ENCODE measurements at places on chromosomes 16 and 17.

DNA sequence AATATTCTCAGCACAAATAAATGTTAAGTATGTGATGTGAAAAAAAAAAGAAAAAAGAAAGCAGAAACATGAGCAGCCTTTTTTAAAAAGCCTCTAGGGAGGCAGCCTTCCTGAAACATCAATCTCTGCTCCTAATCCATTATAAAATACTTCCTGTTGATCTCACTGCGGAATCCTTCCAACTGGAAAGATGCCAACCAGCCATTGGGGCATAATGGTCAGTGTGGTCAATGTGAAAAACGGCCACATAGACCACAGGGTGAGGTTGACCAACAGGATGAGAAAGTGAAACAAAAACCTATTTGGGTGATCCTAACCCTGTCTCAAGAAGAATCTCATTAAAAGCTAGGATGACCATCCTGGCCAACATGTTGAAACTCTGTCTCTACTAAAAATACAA, 26.1 kb upstream of the ABCA8 start:
- DNase-seq: no peak

GRCh38 chr17:65898651-65899050, 293.3 kb downstream of the CEP112 start:
- DNase-seq: no peak

DNA sequence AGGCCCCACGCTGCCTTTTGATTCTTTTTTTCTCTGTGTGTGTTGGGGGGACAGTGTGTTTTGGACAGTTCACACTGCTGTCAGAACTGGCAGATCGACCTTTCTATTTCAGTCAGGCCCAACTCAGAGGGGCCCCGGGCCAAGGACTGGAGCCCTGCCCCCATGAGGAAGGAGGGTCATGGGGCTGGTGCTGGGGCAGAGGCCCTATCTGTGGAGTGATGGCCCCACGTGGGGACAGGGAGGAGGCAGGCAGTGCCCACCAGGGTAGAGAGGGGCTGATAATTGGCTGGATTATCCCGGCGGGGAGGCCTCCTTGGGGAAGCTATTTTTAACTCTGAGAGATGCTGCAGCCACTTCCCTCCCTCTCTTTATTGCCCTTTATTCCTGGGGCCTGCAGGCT, 5.7 kb upstream of the KCNJ12 start:
- no peak for DNase-seq

GRCh38 chr17:50055055-50055425, 870 bp upstream of the ITGA3 start:
- peak; percentile 50 for DNase-seq

DNA sequence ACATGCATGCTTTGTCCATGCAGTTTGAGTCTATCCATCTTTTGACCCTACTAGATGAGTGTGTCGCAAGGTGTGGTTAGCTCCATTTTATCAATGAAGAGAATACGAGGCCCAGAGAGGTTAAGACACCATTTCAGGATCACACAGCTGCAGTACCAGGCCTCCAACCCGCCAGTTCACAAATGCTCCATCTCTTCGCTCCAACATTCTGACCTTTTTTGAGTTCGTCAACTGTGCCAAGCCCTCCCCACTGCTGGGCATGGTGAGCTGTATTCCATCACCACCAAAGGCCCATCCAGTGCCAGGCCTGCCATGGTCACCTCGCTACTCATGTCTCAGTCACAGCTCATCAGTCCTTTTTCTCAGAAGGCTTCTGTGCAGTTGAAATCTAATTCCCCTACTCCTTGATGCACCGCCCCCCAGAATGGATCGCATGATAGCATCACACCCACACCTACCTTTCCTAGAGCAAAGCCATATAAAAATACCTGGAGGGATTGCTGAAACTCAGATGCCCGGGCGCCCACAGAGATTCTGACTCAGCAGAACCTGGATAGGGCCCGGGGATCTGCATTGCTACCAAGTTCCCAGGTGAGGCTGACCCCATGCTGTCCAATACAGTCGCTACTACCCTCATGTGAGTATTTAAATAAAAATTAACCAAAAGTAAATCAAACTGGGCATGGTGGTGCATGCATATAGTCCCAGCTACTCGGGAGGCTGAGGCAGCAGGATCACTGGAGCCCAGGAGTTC, 38.0 kb downstream of the ZNF423 start:
- no peak for DNase-seq

- DNase-seq: peak; percentile 74
Measured at GRCh38 chr17:58084317-58084981, 1.2 kb downstream of the DYNLL2 start.

- no peak for DNase-seq
Measured at GRCh38 chr17:74524653-74525464, 6.4 kb downstream of the CD300LB start.

GRCh38 chr16:11147033-11147753, 108.8 kb downstream of the SOCS1 start:
- no peak for DNase-seq

- no peak for DNase-seq
Measured at GRCh38 chr17:76551685-76552084, 11.8 kb downstream of the PRCD start.

DNA sequence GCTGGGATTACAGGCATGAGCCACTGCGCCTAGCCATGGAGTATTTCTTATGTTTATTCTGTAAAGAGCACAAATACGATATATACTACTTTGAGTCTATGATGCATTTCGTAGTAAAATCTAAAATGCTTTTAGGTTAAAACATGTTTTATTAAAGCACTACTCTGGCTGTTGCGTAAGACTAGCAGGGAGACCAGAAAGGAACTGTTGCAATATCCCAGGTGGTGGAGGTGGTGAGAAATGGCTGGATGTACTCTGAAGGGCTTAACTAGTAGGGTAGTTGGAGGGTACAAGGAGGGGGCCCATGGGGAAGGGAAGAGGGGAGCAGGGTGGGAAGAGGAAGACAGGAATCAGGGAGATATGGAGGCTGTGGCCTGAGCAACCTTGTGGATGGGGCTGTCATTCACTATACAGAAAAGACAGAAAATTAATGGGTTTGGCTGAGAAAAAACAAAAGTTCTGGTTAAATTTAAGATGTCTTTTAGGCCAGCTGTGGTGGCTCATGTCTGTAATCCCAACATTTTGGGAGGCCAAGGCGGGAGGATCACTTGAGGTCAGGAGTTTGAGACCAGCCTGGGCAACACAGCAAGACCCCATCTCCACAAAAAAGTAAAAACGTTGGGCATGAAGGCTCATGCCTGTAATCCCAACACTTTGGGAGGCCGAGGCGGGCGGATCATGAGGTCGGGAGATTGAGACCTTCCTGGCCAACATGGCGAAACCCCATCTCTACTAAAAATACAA, 35.8 kb downstream of the ST3GAL2 start:
- DNase-seq: no peak

DNA sequence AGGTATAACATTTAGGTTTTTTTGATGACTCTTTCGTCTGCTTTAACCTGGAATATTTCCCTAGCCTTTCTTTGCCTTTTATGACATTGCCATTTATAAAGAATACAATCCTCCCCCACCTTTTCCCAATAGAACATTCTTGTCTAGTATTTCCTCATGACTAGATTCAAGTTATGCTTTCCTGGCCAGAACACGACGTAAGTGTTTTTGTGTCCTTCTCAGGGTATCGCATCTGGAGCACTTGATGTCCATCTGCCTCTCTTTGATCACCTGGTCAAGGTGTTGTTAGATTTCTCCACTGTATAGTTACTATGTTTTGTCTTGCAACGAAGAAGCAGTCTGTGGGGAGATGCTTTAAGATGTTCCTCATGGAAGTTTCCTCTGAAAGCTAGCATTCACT, 87.4 kb downstream of the MSI2 start:
- DNase-seq: no peak

DNA sequence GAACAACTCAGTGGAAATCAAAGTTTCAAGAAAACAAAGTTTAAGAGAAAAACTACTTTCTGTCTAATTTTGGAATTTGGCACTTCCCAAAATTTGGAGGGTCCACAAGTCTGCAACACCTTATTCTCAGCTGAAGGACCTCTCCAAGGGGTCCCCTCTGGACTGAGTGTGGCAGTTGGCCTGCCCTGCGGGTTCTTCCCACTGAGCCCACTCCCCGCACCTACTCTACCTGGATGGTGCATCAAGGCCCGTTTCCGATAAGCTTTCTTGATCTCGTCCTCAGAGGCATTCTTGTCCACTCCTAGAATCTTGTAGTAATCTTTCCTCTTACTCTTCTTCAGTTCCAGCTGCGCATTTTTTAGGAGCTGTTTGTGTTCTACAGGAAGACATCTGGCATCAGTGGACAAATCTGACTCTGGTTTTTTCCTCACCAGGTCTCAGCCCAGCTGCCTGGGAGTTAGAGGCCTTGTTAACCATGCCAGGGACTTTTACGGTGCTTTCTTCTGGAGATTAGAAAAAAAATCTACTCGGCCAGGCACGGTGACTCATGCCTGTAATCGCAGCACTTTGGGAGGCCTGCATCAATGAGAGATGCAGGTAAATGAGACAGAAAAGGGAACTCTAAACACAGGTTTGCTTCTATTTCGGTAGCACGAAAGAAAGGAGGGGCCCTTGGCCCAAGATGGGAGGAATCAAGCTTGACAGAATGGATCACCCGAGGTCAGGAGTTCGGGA, 15.6 kb downstream of the CNP start:
- DNase-seq: no peak

- no peak for DNase-seq
Measured at GRCh38 chr17:63293323-63294075, 152.6 kb downstream of the CYB561 start.

- peak; percentile 57 for DNase-seq
Measured at GRCh38 chr17:77884019-77884418, 74.5 kb upstream of the TNRC6C start.

GRCh38 chr16:56106527-56106926, 84.8 kb upstream of the GNAO1 start:
- DNase-seq: no peak

GRCh38 chr17:31472137-31472536, 80.7 kb downstream of the RAB11FIP4 start:
- no peak for DNase-seq

GRCh38 chr16:50611332-50611934, 63.2 kb downstream of the NKD1 start:
- DNase-seq: no peak

DNA sequence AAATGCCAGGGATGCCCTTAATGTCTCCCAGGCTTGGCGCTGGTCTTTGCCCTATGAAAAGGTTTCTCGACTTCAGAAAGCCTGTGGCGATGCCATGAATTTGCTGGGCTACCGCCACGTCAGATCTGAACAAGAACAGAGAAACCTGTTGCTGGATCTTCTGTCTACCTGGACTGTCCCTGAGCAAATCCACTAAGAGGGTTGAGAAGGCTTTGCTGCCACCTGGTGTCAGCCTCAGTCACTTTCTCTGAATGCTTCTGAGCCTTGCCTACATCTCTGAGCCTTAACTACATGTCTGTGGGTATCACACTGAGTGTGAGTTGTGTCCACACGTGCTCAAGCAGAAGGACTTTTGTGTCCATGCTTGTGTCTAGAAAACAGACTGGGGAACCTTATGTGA, 11.4 kb downstream of the CHST4 start:
- DNase-seq: peak; percentile 29

- no peak for DNase-seq
Measured at GRCh38 chr16:72858665-72859493, 189.0 kb downstream of the ZFHX3 start.

- no peak for DNase-seq
Measured at GRCh38 chr16:65702707-65703402, 581.0 kb upstream of the CDH11 start.

GRCh38 chr17:29283496-29283895, 10.5 kb downstream of the NUFIP2 start:
- no peak for DNase-seq
